ENCODE measurements at places on chromosomes 7 and 10.
A peak's percentile ranks its signal among the peaks of the same experiment; 100 is the strongest.

- no peak for DNase-seq
These were observed 228.5 kb downstream of the PAXIP1 start for GRCh38 chr7:154774303-154774969.

- DNase-seq, result no peak
These were observed at the start of gene INA for GRCh38 chr10:103276896-103277712. TSS of gene INA (plus strand) at chr10:103277138. CDS start at chr10:103277212, 74 bp downstream.

GRCh38 chr7:69882269-69882668 is 284.0 kb downstream of the AUTS2 start:
- no peak for DNase-seq

- no peak for DNase-seq
These were observed 433.0 kb downstream of the PAXIP1 start for GRCh38 chr7:154569916-154570315.

DNA sequence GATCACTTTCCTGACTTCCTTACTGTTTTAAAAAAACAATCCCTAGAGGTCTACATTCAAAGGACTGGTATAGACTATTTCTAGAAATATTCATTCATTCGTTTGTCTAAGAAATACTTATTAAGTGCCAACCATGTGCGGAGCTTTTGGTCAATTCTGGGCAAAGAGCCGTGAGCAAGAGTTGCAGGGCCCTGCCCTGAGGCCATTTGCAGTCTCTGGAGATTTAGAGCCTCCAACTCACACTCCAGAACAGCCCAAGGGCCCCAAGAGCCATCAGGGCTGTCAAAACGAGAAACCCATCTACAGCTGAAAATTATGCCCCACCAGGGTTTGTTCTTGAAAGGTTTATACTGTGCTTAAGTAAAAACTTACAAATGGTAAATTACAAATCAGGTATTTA is 16.2 kb downstream of the WDR91 start:
- no peak for DNase-seq

- DNase-seq, result no peak
These were observed 134.3 kb downstream of the PLXNA4 start for GRCh38 chr7:132441935-132442334.

DNA sequence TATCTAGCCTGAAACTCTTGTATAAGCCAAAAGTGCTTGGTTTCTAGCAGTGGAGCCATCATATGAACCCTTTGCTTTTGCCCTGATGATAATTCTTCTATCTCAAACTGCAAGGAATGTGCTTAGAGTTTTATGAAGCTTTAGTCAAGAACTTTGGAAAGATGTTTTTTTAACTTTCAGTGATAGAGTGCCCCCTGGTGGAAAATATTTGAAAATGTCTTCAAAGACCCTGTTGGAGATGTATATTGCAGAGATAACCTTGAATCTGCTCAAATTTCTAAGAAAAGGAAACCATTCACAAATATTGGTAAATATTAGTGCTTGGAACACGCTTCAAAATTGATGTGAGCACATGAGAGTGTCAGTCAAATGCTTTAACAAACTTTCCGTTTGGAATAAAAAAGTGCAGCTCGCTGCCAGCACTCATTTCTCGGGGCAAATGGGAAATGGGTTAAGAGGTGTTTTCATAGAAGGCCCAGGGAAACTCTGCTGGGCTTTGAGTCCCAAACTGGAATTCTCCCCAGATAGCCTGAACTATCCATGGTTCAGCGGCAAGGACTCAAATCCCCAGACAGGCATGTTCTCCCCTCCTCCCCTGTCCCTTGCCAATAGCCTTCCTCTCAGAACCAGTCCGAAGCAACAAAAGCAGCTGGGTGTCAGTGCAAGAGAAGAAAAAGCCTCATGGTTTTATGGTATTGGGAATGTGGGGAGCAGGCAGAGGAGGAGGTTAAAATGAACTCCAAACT is 129.3 kb downstream of the MYOF start:
- peak; percentile 47 for DNase-seq

GRCh38 chr10:4061441-4061951 is 276.5 kb upstream of the KLF6 start:
- DNase-seq, result no peak

GRCh38 chr10:29843143-29843542 is 208.4 kb upstream of the SVIL start:
- no peak for DNase-seq

GRCh38 chr7:51292596-51292995 is 24.0 kb downstream of the COBL start:
- DNase-seq, result no peak

- no peak for DNase-seq
These were observed 252.3 kb upstream of the KLF14 start for GRCh38 chr7:130986261-130986690.

DNA sequence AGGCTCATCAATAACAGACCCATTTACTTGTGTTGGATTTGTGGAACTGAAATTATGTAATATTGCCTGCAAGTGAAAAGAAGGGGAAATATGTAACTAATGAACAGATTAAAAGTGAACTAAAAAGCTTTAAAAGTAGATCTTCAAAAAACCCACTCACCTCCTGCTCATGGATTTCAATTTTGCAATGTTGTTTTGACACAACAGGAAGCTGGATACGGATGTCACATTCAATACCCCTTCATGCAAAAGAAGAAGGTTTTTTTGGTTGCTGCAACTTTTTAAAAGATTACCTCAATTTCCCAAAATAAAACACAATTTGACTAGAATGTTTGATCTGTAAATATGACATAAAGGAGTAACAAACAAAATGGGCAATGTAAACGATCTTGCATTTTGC is 3.3 kb downstream of the MKI67 start:
- DNase-seq, result no peak

DNA sequence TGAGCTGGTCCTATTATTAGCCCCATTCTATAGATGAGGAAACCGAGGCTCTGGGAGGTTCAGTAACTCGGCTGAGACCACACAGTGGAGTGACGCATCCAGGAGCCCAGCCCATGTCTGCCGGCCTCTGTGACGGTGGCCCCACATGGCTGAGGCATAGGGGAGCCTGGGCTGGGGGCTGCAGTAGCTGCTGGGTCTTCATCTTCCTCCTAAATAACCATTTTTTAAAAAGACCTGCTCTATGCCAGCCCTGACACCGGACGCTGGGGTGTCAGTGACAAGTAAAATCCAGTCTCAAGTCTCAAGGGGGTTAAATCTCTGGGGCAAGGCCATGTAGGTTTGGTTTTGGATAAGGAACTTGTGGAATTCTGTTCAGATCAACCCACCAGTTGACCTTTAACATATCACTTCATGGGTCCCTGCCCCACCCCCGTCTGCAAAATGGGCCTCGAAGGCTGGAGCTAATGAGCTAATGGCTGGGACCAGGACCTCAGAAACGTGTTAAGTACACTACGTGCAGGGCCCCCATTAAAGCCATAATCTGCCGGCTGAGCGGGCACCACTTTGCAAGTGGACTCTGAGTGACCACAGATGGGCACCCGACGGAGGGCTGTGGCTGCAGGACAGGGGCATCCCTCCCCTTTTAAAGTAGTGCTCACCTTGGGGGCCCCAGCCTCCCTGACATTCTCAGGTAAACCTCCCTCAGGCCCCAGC is 136.5 kb upstream of the UNC5B start:
- no peak for DNase-seq

- DNase-seq, result no peak
These were observed 67.3 kb downstream of the NHLRC2 start for GRCh38 chr10:113921561-113922370.

DNA sequence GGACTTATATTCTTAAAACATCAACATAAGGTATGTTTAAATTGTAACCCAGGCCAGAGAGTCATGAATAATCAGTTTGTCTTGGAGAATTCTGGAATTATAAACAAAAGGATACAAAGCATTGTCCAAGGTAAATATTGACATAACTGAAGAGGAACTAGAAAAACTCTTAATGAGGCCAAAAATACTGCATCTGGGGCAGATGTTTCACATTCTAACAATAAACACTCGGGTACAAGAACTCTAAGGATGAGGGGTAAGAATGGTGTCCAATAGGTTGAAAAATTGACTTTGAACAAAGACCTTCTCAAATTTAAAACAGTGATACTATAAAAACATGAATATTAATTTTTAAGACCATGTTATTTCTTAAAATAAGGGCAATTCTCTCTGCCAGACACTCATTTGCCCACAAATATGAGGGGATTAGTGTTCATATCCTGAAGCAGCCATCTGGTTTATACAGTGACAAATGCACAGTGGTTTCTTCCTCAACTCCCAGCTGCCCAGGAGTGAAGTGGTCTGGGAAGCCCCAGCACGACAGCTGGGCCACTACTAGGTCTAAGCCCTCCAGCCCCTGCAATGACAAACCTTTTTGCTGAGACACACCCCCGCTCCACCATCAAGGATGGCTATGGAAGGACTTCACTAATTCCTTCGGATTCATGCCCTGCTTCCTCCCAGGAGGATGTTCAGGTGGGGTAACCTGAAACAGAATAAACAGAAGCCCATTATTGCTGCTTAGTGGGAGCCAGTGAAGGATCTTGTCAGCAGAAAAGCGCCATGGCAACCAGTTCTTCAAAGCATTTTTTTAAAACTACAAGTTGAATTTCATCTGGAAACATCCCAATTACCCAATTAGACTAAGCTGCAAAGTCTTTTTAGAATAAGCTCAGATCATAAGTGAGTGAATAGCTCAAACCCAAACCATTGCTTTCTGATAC is 107.5 kb upstream of the ARID5B start:
- peak; percentile 93 for DNase-seq

- DNase-seq, result no peak
These were observed 3.2 kb downstream of the FRMD4A start for GRCh38 chr10:14327527-14327926.

DNA sequence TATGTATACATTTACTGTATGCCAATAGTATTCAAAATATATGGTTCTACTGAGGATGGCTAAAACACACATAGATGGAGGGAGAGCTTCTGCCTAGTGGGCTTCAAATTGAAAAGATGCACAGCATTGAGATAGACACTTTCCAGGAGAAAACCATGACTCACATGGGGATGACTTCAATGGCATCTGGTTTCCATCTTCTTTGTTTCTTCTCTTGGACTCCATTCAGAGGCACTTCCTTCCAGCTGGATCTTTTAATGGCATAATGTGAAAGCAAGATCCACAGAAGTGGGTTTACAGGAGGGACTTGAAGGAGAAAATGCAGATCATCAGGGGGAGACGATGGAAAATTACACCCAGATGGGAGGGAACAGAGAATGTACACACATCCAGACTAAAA is 84.9 kb downstream of the ZNF365 start:
- DNase-seq, result peak; percentile 45

DNA sequence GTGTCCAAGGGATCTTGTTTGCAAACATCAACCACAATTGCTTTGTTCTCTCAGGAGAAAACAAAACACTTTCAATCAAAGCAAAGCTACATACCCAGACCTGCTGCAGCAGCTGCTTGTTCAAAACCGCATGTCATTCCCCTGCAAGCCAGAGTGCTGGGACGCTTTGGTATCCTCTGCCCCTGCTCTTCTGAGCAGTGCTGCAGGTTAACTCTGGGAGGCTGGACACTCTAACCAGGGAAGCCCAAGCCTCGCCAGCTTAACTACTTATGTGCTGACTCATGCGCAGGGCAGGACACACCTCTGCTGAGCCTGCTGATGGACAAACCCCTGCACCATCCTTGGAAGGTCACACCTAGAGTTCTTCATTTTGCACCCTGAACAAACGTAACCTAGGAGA is 28.2 kb upstream of the ASAH2 start:
- DNase-seq, result peak; percentile 66

DNA sequence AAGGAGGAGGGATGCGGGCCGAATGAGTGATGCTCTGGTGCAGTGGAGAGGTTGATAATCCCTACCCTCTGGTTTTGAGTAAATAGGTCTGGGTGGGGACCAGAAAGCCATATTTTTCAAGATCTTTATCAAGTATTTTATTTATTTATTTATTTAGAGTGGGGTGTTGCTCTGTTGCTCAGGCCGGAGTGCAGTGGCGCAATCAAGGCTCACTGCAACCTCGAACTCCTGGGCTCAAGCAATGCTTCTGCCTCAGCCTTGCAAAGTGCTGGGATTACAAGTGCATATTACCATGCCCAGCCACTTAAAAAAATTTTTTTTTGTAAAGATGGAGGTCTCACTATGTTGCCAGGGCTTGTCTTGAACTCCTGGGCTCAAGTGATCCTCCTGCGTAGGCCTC is 21.6 kb downstream of the SVIL start:
- DNase-seq, result no peak

DNA sequence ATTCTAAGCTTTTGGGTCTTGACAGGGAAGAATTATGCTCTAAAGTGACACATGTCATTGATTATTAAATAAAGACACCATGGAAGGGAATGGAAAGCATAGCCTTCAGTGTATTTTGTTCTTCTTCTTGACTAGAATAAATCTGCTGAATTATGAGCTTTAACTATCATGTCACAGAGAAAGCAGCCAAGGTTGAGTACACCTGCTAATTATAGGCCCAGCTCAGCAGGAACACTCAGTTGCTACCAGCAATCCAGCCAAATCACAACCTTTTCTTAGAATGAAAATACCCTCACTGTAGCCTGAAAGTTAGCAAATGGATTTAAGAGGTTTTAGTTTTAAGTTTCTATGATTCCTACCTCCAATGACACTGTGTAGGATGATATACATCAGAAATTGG is 225.3 kb upstream of the RHOBTB1 start:
- no peak for DNase-seq

DNA sequence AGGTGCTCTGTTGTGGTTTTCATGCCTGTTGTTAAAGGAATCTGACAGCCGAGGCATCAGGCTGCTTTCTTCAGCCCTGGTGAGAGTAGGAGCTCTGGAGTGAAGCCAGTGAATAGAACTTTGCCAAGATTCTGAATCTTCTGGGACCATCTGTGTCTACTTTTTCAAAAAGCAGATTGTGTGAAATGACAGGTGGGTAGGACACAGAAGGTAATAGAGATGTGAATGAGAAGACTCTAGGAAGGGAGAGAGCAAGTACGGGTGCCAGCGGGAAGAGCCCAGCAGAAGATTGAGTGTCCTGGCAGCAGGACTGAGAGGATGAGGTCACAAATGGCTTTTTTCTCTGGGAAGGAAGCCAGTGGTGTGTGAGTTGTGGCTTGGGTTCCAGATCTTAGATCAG is 429.2 kb downstream of the SDK1 start:
- peak; percentile 84 for DNase-seq

DNA sequence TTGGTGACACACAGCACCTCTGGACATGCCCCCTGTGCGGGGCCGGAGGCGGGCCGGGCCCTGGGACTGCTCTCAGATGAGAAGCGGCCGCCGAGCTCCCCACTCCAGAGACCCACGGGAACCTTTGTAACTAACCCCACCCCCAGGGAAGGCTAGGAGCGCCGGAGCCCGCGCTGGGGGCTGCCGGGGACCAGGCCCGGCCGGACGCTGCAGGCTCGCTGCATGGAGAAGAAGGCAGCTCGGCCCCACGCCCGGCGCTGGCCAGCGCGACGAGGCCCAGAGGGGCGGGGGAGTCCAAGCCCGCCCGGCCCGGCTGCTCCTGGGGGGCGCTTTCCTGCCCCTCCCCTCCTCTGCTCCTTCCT is 36.5 kb downstream of the AGAP3 start:
- no peak for DNase-seq

DNA sequence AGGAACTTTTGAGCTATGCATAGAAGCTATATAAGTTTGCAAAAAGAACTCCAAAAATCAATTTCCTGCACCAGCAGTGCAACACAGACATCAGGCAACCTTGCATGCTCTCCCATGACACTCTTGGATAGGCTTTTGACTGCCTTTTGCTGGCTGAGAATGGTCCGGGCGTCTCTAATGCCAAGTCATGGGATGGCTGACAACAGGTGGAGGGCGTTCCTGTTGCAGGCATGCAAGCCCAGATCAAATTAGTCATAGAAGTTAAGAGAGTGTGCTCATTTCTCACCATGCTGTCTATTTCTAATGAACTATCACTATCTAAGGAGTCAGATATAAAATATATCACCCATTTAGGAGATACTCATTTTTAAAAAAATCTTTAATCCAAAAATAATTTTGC is 8.4 kb downstream of the PLCE1 start:
- peak; percentile 97 for DNase-seq
